ENCODE measurements at places on chromosomes 16 and 17.

DNA sequence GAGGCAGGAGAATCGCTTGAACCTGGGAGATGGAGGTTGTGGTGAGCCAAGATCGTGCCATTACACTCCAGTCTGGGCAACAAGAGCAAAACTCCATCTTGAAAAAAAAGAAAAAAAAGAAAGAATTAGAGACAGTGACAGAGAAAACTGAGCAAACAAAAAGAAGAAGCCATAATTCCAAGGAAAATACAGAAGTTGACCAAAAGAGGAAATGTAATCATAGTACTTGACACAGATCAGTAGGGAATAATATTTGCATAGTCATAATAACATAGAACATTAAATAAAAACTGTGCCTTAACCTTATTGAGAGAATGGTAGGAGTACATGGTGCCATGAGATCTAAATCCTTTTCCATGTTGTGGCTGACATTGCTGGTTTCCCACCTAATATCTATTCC, 14.7 kb upstream of the USP31 start:
- no peak for DNase-seq

GRCh38 chr16:10870808-10871156, 6.2 kb upstream of the CIITA start:
- no peak for DNase-seq

- DNase-seq: no peak
Measured at GRCh38 chr17:36614933-36615332, 13.6 kb downstream of the MRM1 start.

- DNase-seq: no peak
Measured at GRCh38 chr16:51163894-51164566, 13.0 kb upstream of the SALL1 start.

GRCh38 chr16:54466233-54466632, 179.6 kb upstream of the IRX3 start:
- DNase-seq: no peak

- DNase-seq: no peak
Measured at GRCh38 chr16:17469741-17470181, 999 bp downstream of the XYLT1 start.

- DNase-seq: no peak
Measured at GRCh38 chr17:50531428-50532025, 1.0 kb upstream of the EPN3 start.

GRCh38 chr17:62051053-62051452, 14.0 kb downstream of the MED13 start:
- no peak for DNase-seq

DNA sequence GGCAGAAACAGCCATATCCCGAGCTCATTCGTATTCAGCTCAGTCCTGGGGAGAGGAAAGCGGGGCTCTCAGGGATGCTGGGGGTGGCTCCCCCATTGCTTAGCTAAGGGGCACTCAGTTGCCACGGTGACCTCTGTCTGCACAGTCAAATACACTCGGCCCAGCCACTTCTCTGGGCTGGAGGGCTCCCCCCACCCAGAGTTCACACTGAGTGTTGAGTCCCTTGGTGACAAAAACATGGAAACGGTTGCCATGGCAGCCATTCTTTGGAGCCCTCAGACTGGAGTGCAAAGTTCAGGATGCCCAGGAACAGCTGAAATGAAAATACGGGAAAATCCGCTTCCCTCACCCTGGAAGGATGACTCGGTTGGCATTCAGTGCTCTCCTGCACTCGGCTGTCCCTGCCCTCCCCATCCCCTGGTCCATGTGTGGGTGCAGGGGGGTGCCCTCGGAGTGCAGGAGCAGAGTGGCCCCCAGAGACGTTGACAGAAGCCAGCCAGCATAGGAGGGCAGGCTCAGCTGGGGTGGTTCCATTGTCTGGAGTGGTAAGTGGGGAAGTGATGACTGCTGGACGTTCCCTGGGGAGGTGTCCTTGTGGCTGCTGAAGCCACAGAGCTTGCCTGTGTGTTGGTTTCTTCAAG, 216.5 kb downstream of the NTN1 start:
- DNase-seq: no peak

Measured in activated effector memory CD4-positive, alpha-beta T cell treated with Interleukin-2 at 50 U/mL for 16 hours (primary cell).